ENCODE measurements at places on chromosomes 16 and 17.

DNA sequence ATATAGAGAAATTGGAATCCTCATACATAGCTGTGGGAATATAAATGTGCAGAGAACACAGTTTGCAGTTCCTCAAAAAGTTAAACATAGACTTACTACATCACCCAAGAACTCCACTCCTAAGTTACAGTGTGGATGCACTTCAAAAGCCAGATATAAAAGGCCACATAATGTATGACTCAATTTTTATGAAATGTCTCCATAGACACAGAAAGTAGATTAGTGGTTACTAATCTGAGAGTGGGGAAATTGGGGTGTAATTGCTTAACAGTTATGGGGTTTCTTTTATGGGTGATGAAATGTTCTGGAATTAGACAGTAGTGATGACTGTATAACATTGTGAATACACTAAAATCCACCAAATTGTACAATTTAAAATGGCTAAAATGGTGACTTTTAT is 60.9 kb downstream of the CACNG1 start:
- no peak for DNase-seq

DNA sequence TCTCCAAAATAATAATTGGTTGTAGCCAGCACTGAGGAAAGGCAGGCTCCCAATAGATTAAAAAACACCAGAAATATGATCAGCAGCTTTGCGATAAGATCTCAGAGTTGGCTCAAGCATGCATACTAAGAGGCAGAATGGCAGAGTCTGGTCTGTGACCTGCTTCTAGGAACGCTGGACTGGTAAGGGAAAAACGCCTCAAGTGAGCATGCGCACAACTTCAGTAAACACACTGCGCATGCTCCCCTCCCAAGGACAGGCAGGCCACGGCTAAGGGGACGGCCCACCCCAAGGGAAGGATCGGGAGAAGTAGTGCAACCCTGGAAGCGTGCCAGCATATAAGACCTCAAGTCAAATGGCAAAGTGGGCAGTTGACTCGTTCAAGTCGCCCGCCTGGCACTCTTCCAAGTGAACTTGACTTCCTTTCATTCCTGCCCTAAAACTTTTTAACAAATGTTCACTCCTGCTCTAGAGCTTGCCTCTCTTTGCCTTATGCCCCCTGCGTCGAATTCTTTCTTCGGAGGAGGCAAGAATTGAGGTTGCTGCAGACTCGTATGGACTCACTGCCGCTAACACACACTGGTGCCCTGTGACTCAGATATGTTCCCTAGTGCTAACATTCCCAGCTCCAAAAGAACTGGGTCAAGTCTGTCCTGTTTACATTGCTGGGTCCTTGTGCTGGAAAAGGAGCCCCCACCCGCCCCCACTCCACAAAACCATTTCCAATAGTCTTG is 22.4 kb upstream of the PRM1 start:
- no peak for DNase-seq

DNA sequence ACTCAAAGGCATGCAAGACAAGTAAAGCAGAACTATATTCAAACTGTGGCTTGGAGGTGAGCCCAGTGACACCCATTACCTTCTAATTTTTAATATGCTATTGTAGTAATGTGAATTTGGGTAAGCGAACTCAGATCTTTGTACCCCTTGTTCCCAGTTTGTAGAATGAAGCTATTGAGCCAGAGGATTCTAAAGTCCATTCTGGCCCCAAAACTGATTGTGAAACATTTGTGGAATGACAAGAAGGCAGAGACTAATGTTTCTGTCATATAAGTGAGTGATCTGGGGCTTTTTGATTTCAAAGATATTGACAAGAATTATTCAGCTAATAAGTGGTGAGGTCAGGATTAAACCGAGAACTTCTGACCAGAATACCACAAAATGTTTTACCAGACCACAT is 283.8 kb upstream of the CA10 start:
- no peak for DNase-seq

- no peak for DNase-seq
Measured at GRCh38 chr17:81808778-81809555, 5.0 kb downstream of the GCGR start.

- DNase-seq, result no peak
Measured at GRCh38 chr16:27706156-27706865, 156.4 kb downstream of the KATNIP start.

DNA sequence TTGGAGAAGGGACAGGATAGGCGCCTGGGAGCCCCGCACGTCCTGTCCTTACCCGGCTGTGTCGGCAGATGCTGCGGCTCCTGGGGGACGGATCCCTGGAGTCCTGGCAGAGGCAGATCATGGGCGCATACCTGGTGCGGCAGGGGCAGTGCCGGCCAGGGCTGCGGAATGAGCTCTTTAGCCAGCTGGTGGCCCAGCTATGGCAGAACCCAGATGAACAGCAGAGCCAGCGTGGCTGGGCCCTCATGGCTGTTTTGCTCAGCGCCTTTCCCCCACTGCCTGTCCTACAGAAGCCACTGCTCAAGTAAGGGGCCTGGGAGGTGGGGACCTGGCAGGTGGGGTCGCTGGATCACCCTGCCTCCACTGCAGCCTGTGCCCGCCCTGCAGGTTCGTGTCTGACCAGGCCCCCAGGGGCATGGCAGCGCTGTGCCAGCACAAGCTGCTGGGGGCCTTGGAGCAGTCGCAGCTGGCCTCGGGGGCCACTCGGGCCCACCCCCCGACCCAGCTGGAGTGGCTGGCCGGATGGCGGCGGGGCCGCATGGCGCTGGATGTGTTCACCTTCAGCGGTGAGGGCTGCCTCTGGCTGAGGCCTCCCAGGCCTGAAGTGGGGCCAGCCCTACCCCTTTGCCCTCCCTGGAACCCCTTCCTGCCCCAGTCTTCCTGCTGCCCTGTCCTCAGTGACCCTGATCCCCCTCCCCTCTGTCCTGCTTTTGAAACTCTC is 20.2 kb upstream of the SMIM5 start:
- no peak for DNase-seq

- DNase-seq, result no peak
Measured at GRCh38 chr17:63550817-63551639, 751 bp downstream of the DCAF7 start.

DNA sequence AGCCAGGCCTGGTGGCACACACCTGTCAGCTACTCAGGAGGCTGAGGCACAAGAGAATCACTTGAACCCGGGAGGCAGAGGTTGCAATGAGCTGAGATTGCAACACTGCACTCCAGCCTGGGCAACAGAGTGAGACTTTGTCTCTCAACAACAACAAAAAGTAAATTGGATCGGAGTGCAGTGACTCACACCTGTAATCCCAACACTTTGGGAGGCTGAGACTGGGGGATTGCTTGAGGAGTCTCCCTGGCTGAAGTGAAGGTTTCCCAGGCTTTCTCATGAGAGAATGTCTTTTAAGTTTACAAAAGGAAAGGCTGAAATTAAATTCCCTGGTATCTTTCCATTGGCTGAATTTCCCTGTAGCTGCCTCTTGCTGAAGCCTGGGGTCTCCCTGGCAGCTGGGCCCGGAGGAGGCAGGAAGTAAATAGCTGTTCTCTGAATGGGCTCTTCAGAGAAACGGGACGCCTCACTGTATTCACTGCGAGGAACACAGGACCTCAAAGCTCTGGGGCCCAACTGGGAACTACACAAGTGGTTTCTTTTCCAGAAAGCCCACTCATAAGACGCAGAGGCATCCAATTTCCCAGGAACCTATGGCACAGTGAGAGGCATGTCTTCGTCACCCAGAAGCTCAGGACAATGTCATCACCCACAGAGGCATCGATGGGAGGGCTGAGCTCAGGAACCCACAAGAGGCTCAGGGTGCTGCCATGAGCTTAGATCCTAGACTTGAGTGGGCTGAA is 77.4 kb upstream of the SMURF2 start:
- no peak for DNase-seq

DNA sequence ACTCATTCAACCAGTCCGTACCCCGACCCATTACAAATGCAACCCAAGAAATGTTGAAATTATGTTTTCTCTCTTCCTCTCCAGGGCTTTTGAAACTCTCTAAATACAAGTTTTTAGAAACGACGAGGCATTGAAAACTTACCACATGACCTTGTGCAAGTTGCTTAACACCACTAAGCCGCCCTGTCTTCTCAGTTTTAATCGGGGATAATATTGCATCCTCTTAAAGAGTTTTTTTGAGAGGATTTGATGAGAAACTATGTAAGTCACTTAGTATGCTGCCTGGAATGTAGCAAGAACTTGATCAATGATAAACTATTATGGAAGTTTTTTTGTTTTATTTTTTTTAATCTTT is 149.0 kb upstream of the FAM20A start:
- no peak for DNase-seq

- DNase-seq, result no peak
Measured at GRCh38 chr17:17684906-17685774, 3.9 kb downstream of the RAI1 start.

DNA sequence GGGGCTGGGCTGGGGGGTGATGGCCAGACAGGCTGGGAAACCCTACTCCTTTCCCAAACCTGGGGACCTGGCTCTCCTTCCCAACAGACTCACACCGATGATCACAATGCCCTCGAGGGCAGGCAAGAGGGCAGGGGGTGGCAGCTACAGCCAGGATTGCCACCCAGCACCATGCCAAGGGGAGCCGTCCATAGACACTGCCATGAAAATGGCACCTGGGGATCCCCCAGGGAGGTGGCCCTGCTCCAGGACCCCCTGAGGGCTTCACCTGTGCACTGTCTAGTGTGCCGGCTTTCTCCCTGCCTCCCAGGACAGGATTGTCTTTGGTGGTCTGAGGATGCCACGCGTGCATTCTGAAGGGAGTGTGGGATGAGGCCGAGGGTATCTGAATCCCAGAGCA is 24.6 kb downstream of the RPH3AL start:
- no peak for DNase-seq
